Liver (tissue), 10 donors: ENCODE measurements at places on chromosomes 1 and 21. TPM values are rescaled to one million over a fixed set of nuclear protein-coding genes. Genes with fewer than 3 reads are reported as not detected.

Gene JAK1
- 24.1 TPM for polyA plus RNA-seq

Gene RIIAD1
- not detected for polyA plus RNA-seq

Gene LEFTY2
- polyA plus RNA-seq: 0.24 TPM

Gene OR2T11
- polyA plus RNA-seq: not detected

Gene CR1L
- polyA plus RNA-seq: 0.18 TPM

Gene SLAMF9
- polyA plus RNA-seq: 0.68 TPM

Gene HMCN1
- 2.1 TPM for polyA plus RNA-seq

Gene BACH1
- polyA plus RNA-seq: 7.5 TPM

Gene DDR2
- 1.2 TPM for polyA plus RNA-seq

Gene S100A7A
- not detected for polyA plus RNA-seq

Gene IFI44
- 17.9 TPM for polyA plus RNA-seq

Gene NECTIN4
- not detected for polyA plus RNA-seq

Gene TRPM2
- 0.61 TPM for polyA plus RNA-seq

Gene CFH
- 554 TPM for polyA plus RNA-seq

Gene RGS5
- polyA plus RNA-seq: 4.7 TPM

Gene TP73
- polyA plus RNA-seq: 0.18 TPM

Gene ERICH3
- polyA plus RNA-seq: 0.05 TPM

Gene ITGB2
- polyA plus RNA-seq: 23.6 TPM

Gene CNKSR1
- polyA plus RNA-seq: 2.2 TPM

Gene HAO2
- polyA plus RNA-seq: 236 TPM

Gene RUNX3
- polyA plus RNA-seq: 0.43 TPM

Gene TEX50
- not detected for polyA plus RNA-seq

Gene TNFRSF9
- polyA plus RNA-seq: not detected

Gene KANK4
- polyA plus RNA-seq: 0.58 TPM

Gene SLC45A1
- polyA plus RNA-seq: 0.29 TPM

Gene LAMB3
- 7.6 TPM for polyA plus RNA-seq

Gene TEKT2
- polyA plus RNA-seq: not detected

Gene CCDC17
- polyA plus RNA-seq: 0.30 TPM

Gene VSIG8
- polyA plus RNA-seq: not detected
